ENCODE measurements at places on chromosomes 2 and 18.

- DNase-seq: no peak
Measured at GRCh38 chr2:101012706-101013181, 10.7 kb downstream of the RPL31 start.

DNA sequence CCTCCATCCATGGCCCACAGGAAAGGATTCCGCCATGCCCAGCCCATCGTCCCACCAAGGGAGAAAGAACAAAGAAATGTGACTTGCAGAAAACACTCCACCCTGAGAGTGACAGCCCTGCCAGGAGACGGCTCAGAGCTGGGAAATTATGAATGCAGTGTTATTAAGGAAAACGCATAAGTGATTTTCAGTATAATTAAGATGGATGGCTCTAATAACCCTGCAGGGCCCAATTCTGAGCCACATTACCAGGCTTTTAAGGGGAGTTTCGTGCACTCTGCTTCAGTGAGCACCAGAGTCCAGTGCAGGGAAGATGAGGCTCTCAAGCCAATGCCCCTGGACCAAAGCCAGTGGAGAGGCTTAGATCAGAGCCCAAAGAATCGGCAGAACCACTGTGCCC is 10.6 kb upstream of the TEX51 start:
- DNase-seq: no peak

DNA sequence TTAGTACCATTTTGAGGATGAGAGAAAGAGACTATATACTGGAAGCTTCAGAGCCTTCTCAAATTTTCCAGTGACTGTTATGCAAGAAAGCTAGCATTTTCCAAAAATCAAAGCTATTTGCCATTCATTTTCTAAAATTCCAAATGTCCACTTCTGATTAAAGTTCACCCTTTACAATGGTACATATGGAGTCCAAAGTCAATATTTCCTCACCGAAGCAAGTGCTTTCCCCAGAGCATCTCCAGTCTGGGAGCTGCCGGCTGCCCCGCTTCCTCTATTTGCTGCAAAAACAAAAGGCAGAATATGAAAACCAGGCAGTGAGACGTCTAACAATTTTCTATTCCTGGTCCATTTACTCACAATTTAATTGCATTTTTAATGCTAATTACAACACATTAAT is 302.0 kb upstream of the CCDC68 start:
- no peak for DNase-seq

DNA sequence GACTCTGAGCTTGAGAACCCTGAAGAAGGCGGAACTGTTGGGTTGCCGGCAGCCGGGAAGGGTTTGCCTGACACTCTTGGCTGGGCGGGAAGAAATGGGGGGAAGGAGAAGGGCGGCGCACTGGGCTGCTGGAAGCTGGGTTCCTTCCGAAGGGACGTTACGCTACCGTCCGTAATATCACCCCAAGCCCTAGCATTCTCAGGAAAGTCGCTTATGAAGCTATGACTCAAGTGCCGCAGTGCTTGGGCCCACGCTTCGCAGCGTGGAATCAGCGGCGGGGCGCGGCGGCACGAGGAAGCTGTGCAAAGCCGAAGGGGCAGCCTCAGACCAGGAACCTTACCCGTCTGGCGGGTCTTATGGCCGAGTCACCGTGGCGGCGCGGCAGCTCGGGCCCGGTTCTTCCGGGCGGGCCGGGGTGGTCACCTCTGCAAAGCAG is 50.2 kb upstream of the SIGLEC15 start:
- peak; percentile 7 for DNase-seq

GRCh38 chr2:99158599-99158998 is 3.8 kb downstream of the LIPT1 start:
- DNase-seq: no peak

- no peak for DNase-seq
Measured at GRCh38 chr2:238236571-238236970, 3.3 kb downstream of the HES6 start.

- DNase-seq: no peak
Measured at GRCh38 chr2:218081063-218081462, 12.0 kb downstream of the RUFY4 start.

DNA sequence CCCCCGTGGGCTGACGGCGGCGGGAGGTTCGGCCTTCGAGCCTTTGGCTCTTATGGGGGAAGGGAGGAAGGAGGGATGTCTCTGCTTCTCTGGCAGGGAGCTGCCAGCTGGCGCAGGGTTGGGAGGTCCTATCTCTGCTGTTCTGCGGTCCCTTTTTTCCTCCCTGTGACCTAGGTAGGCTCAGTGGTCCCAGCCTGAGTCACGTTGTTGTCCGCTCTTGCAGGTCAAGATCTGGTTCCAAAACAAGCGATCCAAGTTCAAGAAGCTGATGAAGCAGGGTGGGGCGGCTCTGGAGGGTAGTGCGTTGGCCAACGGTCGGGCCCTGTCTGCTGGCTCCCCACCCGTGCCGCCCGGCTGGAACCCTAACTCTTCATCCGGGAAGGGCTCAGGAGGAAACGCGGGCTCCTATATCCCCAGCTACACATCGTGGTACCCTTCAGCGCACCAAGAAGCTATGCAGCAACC is 2.5 kb downstream of the DLX1 start:
- DNase-seq: no peak

GRCh38 chr2:106192752-106193689 is 1.1 kb downstream of the UXS1 start:
- DNase-seq: peak; percentile 23

- DNase-seq: no peak
Measured at GRCh38 chr2:36618381-36618780, 20.4 kb upstream of the FEZ2 start.

GRCh38 chr2:223300326-223300725 is 248.3 kb downstream of the KCNE4 start:
- DNase-seq: no peak

GRCh38 chr2:232816657-232817056 is 40.3 kb upstream of the KCNJ13 start:
- no peak for DNase-seq

- no peak for DNase-seq
Measured at GRCh38 chr2:80019571-80020460, 284.7 kb downstream of the LRRTM1 start.

GRCh38 chr2:197248623-197249022 is 62.0 kb downstream of the ANKRD44 start:
- no peak for DNase-seq

DNA sequence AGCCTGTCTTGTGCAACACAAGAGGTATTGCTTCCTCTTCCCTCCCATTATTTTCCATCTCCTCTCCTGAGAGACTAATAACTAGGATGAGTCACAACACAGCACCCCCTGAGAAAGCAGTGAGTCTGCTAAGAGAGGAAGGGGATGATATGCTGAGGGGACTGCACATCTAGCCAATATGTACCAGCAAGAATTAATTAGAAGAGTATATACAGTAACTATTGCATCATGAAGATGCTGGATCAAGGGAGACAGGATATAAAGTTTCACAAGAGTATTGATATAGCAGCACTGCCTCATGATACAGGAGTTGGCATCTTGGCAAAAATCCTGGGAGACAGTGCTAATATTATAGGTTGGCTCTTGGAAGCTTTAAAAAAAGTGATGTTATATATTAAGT is 289.9 kb upstream of the RBMS1 start:
- DNase-seq: no peak

- DNase-seq: no peak
Measured at GRCh38 chr18:8561123-8561910, 47.9 kb upstream of the RAB12 start.

DNA sequence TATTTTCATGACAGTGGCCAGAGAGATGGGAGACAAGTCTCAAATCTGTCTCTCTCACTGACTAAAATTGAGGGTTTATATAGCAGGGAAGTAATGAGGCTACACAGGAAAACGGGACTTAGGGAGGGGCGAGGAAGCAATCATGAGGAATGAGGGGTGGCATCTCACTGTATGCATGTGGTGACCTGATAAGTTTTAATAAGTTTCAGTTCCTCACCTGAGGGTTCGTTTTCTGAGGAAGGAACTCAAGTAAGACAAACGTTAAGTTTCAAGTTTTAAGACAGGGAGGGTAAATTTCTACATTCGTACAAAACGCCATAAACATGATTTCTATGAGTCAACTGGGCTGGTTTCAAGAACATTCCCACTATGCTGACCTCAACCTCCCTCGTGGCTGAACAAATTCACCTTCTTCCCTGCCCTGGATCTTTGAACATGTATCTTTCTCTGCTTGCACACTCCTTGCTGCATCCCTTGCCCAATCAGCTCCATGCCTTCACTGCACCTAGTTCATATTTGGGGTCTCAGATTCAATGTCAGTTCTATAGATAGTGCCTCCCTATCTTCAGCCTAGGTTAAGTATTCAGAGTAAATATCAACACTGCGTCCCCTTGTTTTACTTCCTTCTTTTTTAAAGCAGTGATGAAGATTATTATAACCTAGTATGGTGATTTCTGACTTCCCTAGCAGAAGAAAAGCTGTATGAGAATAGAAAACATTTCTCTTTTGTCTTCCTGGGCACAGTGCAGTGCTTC is 53.3 kb upstream of the CNTNAP5 start:
- DNase-seq: no peak

DNA sequence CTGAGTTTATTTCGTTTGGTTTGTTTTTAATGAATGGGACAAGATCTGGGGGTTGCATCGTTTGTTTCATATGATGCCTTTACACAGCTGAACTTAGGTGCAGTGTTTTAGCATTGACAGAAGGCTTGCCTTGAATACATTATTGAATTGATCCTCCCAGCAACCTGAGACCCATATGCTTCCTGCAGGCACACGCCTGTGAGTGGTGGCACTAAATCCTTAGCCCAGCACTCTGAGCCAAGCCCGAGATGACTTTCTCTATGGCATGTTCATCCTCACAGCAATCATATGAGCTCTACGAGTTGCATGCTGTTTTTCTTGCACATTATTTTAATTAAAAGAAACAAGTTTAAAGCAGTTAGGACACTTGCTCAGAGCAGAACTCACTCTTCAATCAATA is 47.8 kb upstream of the AGAP1 start:
- no peak for DNase-seq

DNA sequence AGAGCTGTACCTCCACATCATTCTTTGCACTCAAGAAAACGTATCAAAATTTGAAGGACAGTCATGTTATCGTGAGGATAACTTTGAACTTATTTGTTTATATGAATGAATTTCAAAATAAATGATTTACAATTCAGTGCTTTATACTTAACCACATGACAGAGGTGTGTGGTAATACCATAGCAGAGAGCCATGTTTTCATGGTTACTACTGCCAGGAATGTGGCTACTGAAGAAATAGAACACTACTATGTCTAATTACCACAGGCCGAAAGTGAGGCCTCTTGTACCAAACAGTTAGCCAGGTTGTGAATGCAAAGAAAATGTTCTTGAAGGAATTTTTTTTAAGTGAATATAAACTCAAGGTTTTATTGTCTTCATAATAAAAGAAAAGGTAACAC is 49.2 kb downstream of the AAK1 start:
- no peak for DNase-seq

DNA sequence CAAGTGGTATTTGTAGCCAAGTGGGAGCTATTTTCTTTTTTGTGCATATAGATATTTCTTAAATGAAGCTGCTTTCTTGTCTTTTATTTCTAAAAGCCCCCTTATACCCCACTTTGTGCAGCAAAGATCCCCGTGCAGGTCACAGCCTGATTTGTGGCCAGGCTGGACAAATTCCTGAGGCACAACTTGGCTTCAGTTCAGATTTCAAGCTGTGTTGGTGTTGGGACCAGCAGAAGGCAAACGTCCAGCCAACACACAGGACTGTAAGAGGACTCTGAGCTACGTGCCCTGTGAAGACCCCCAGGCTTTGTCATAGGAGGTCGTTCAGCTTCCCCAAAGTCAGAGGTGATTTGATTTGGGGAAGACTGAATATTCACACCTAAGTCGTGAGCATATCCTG is 21.9 kb downstream of the FOSL2 start:
- DNase-seq: no peak

DNA sequence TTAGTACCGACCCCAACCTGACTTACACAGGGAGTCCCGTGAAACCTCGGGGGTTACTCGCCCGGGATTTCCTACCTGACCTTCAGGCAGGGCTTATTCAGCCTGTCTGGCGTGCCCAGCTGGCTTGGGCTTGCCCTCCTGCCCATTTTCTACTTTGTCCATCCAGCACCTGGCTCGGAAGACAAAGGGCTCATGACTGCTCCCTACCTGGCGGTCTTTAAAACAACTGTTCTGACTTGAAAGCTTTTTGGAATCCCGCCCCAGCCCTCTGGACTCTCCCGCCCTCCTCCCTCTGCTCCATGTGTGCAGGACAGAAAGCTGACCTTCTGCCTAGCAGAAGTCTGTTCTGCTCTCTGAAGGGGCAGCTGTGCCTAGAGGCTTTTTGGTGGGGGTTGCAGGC is 43.1 kb downstream of the ACKR3 start:
- DNase-seq: no peak

Data from stimulated activated CD8-positive, alpha-beta memory T cell treated with anti-CD3 and anti-CD28 coated beads, Interleukin-15, amount 100 ng/mL, for 4 hours (primary cell).